ENCODE measurements at places on chromosomes 6 and 20.

DNA sequence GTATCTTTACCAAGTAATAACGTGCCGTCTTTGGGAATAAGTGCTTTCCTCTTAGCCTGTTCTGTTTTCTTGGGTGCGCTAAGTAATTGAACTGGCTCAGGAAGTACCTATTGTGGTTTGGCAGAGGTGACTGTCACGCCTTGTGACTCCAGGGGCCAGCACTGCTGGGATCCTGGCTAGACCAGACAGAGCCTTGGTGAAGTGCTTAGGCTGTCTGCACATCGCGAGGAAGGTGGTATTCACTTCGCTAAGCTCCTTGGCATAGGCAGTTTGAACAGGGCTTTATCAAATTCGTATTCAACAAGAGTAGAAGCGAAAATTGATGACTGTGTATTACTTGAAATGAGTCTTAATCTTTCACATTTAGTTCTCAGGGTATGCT is 17.6 kb downstream of the PRDM1 start:
- H3K27ac ChIP-seq: peak overlapping the region; percentile 55
- H3K27me3 ChIP-seq: peaks cover 19% of the 10 kb centered on the region
- H3K4me3 ChIP-seq: peak overlapping the region; percentile 51

GRCh38 chr6:87697581-87698546 is 4.2 kb downstream of the AKIRIN2 start:
- peak overlapping the region; percentile 95 for H3K4me3 ChIP-seq
- DNase-seq: no peak
- H3K4me1 ChIP-seq: peaks cover 52% of the 10 kb centered on the region
- peak overlapping the region; percentile 99 for H3K27ac ChIP-seq
- no peaks in the 10 kb centered on the region for H3K36me3 ChIP-seq

GRCh38 chr6:146422789-146423375 is 120.8 kb upstream of the RAB32 start:
- H3K4me3 ChIP-seq: no peak overlapping the region
- no peaks in the 10 kb centered on the region for H3K27me3 ChIP-seq
- H3K4me1 ChIP-seq: no peaks in the 10 kb centered on the region
- no peak overlapping the region for H3K27ac ChIP-seq
- no peak for DNase-seq

DNA sequence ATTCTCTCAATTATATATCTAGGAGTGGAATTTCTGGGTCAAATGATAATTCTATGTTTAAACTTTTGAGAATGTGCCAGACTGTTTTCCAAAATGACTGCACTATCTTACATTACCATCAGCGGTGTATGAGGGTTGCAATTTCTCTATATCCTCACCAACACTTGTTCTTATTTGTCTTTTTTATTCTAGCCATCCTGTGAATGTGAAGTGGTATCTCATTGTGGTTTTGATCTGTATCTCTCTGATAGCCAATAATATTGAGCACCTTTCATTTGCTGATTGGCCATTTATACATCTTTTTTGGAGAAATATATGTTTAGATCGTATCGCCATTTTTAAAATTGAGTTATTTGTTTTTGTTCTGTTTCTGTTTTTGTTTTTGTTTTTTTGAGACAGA is 32.3 kb downstream of the C20orf203 start:
- no peak overlapping the region for H3K4me3 ChIP-seq
- no peaks in the 10 kb centered on the region for H3K36me3 ChIP-seq
- no peak overlapping the region for H3K27ac ChIP-seq
- no peaks in the 10 kb centered on the region for H3K4me1 ChIP-seq
- H3K27me3 ChIP-seq: no peaks in the 10 kb centered on the region

- no peak for DNase-seq
- no peaks in the 10 kb centered on the region for H3K27me3 ChIP-seq
- no peaks in the 10 kb centered on the region for H3K36me3 ChIP-seq
Observed at GRCh38 chr20:23008667-23009066, 26.4 kb upstream of the SSTR4 start.
